ENCODE measurements at places on chromosomes 11 and 22.
A peak's percentile ranks its signal among the peaks of the same experiment; 100 is the strongest.

DNA sequence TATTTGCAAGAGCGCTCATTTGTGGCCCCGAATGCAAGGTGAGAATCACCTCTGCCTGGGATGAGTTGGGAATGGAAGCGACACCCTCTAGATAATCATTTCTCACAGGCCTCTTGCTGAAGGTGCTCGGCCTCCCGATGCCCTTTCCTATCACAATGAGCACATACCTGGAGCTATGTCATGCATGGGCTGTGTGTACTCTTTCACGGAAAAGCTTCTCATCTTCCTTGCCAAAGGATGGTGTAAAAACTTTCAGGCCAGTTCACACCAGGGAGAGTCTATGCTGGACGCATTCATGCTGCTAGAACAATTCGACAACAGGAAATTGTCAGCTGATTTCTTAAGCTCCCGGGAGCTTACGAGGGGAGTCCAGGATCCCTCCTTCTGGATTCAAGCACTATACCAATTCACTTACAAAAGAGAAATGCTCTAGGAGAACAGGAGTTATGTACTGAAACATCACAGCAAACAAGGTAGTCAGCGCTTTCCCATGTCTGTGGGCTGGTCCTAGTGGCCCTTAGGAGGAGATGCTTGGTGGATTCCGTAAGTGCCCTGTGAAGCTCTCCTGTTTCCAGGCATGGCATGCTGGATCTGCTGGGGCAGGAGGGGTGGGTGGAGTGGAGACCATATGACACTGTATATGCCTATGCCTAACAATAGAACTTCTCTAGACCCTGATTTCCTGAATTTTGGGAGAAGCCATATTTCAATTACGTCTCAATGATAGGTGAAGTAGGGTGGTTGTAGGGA is 53.1 kb upstream of the B3GAT1 start:
- no peak for DNase-seq

DNA sequence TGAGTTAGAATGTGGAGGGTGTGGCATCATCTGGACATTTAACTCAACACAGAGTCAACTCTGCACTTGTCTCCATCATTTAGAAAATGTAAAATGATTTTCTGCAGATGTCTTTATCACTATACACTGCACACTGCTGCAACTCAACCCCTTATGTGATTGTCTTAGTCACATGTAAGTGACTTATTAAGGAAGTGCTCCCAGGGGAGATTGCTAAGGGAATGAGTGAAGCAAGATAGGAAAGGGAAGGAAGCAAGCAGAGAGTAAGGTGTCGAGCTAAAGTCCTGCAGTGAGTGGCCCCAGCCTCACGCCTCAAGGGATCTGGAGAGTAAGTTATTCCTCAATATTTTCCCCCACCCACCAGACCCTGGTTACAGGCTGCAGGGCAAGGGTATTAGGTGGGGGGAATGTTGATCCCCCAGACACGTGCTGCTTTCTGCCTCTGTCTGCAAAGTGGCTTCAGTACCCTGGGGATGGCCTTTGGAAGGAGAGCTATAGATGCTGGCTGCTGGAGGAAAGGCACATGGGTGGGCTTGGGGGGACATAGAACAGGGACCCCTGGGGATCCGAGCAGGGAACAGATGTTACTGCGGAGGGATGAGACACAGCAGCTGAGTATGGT is 7.2 kb upstream of the CBX6 start:
- DNase-seq = no peak

DNA sequence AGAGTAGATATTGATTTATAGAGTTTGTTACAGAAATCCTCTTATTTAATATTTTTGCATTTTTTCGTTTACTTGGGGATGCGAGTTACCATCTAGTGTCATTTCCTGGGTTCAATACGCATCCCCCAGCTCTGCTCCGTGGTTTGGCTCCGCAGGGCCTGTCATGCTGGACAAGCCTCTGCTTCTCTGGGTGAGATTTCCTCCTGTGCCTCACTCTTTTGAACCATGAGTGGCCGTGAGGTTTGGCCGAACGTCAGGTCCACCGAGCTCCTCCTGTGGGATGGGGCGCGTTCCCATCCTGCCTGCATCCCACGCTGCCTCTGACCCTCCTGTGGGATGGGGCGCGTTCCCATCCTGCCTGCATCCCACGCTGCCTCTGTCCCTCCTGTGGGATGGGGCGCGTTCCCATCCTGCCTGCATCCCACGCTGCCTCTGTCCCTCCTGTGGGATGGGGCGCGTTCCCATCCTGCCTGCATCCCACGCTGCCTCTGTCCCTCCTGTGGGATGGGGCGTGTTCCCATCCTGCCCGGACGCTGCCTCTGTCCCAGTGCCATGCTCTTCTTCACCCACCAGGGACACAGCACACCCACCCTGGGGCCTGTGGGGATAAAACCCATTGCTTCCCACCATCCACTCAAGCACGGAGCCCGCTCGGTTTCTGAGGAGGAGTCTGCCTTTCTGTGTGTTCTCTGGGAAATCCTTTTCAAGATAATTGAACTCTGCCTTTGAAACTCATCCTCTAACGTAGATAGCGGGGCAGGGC is 506.8 kb downstream of the BRD1 start:
- DNase-seq = no peak

DNA sequence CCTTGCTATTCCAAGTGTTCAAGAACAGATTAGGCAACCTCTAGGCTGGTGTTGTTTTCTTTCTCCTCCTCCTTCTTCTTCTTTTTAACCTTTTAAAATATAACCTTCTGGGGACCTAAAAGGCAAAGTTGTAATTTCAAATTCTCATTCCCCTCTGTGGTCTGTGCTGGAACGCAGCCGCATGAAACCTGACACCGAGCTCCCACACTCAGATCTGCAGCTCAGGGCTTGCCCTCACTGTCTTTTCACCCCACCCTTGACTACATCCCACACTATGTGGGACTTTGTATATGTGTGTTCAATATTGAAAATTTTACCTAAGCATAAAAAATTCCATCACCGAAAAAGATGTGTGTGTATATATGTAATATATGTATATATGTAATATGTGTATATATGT is 62.0 kb upstream of the ARHGAP42 start:
- no peak for DNase-seq

DNA sequence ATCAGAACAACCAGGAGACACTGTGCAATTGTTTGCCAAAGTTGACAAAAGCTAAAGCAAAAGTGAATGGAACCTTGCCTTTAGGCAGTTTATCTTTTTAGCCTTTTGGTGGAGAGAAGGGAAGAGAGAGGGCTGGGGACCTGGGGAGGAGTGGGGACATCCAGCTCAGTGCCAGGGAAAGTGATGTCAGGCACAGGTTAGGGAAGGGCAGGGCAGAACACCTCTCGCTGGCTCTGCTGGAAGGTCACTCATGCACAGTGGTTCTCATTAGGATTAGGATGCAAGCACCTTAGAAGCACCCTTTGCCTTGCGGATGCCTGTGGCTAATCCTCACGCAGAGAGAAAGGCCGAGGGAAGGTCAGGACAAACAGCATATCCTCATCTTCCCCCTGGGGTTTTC is 14.3 kb upstream of the LINC01488 start:
- no peak for DNase-seq

DNA sequence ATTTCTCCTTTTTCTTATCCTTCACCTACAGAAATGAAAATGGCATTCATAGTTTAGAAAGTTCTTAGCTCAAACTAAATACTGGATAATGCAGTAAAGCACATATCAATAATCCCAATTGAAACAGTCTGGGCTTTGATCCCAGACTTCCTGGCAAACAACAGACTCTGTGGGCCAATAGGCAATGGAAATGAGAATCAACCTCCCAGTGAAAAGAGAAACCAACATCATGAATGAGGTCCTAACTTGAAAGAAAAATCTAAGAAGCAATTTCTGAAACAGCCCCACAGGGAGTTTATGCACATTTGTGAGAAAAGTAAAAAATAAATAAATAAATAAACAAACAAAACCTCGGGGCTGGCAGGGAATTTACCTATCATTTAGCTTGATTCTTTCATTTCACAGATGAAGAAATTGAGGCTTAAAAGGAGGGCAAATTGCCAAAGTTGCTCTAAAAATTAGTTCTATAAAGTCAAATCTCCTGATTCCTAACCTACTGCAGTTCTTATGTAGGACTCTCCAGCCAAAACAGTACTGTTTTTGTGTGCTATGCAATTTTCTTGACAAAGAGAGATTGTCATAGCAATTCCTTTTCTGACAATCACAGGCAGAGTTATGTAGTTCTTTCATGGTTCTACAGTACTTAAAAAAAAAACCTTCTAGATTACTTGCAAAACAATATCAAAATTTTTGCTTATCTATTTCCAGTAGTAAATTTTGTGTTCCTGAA is 265.8 kb downstream of the GRM5 start:
- DNase-seq = no peak

- no peak for DNase-seq
Measured at GRCh38 chr11:69658626-69659450, 16.3 kb downstream of the LTO1 start.

DNA sequence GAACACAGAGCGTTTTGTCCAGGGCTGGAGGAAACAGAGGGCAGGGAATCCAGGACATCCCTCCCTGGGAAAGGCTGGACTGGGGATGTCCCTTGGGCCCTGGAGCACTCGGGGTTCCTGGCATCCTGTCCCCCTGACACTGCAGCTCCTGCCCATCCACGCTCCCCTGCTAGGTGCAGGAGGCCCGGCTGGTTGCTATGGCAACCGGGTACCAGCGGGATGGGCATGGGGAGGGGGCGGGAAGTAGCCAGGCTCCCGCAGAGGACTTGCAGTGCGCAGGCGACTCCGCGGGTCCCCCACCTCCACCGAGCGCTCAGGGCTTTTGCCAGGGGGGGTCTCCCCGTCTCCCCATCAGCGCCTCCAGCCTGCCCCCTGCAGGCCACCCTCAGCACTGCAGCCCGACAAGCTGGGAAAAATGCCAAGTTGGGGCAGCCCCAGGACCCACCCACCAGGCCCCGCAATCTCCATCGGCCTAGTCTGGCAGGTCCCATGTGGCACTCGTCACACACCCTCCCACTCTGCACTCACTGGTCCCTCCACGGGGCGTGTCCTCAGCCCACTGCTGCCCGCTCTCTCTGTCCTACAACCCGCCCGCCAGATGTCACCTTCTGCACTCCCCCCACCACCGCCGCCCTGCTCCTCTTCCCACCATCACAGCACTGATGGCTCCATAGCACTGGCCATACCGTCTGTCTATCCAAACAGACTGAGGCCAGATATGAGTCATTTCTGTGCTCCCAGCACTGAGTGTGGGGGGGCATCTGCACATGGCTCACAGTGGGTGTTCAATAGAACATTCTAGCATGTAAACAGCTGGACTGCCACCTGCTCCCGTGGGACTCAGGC is 31.5 kb downstream of the KIAA0930 start:
- DNase-seq = peak; percentile 74

DNA sequence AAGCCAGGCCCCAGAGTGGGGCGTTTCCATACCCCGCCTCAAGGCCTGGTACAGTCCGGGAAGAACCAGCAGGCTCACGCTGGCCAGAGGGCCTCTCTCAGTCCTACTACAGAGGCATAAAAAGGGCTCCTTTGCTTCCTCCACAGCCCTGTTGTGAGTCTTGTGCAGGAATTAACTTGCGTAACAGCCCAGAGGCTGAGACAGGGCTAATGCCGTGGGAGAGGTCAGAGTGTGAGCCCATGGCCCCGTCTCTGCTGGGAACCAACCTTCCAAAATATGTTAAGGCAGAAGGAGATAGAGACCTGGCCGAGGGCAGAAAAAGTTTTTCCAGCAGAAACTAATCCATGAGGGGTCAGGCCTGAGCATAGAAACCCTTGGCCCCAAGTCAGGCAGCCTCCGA is 19.9 kb upstream of the TMEM184B start:
- no peak for DNase-seq

DNA sequence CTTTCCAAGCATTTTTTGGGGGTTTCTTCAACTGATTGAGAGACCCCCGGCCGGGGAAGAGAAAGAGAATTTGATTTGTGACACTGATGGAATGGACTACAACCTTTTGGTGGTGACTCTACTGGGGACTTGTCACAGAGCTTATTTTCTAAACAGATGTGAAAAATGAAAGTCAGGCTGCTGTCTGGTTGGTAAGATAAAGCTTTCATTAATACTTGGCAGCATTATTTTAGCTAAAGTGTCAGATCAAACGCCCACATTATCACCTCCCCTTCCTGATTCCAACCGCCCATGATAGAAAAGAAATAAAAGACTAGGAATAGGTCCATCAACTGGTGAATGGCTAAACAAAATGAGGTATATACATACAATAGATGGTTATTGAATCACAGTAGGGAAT is 45.6 kb upstream of the EHF start:
- DNase-seq = no peak

Measured in HCEC 1CT (cell line).